ENCODE measurements at places on chromosomes 2 and 18.

- DNase-seq = no peak
Observed at GRCh38 chr2:157476953-157477709, 33.2 kb upstream of the CYTIP start.

DNA sequence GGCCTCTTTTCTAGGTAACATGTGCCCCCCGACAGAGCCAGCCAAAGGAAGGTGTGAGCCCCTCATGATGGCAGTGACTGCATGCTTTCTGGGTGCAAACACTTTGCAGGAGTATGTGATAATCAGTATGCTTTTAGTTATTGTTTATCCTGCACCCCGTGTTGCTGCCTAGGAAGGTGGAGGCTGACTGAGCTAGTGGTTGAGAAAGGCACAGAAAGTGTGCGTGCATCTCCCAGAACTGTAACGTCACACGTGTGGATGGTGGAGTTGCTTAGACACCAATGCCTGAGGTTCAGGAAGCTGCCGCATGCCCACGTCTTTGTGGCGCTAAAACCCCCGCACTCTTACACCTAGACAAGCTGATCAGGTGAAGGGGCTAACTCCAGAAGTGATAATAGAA lies 580 bp downstream of the MC2R start:
- no peak for DNase-seq

DNA sequence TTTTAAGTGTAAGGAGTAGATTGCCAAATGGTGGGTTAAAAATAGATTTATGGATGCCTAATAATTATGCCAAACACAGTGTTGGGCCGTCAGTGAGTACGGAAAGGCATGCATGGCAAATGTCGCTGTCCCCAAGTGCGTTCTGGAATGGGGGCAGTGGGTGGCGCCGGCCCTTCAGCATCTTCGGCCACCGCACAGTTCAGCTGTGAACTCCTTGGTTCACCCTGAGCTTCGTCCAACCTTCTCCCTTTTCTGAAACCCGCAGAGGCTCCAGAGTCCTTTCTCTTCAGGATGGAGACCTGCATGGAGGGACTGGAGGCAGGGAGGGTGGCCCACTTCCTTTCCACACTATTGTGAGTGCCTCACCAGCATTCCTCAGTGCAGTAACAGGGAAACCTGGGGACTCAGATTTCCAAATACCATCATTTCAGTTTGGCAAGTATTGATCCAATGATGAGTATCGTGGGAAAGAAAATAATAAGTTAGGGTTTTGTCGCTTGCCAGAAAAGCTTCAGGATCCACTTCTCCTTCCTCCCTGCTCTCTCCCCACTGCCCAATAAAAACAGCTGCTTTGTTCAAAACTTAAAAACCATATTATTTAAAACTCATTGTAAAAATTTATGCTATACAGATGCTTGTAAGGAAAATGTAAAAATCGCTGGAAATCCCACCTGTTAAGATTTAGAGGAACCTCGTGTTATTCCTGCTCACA lies 74.6 kb upstream of the TXNDC2 start:
- no peak for DNase-seq

DNA sequence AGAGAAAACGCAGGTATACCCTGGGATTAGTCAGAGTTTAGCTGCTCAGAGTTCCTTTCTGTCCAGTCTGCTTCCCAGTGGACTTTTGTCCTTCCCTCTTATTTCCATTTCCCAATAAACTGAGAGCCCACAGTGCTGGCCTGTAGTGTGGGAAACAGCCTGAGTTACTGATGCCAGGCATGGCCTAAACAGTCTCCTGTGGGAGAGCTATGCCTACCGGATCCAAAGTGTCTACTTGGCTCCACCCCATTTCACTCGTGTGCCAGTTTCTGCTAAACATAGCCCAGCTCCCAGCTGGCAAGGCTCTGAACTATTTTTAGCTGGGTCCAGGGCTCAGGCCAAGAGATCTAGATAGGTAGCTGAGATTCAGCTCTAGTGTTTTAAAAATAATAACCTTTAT lies 15.6 kb upstream of the PPP1CB start:
- no peak for DNase-seq

DNA sequence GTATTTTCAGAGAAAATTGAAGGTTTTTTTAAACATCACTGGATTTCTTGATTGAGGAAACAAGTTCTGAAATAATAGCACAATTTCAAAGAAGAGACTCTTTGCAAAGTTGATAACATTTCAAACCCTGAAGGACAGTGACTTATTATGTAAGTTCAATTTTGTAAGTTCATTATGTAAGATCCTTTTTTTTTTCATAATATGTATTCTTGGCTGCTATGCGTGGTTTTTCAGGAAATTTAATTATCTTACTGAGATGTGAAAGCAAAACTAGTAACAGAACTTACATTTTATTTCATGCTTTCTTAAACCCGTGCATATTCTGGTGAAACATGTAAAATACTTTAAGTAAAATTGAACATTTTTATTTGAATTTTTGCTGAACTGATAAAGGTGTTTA lies 65.4 kb downstream of the RIF1 start:
- DNase-seq = no peak

GRCh38 chr2:239444626-239445577 lies 44.1 kb upstream of the HDAC4 start:
- no peak for DNase-seq

DNA sequence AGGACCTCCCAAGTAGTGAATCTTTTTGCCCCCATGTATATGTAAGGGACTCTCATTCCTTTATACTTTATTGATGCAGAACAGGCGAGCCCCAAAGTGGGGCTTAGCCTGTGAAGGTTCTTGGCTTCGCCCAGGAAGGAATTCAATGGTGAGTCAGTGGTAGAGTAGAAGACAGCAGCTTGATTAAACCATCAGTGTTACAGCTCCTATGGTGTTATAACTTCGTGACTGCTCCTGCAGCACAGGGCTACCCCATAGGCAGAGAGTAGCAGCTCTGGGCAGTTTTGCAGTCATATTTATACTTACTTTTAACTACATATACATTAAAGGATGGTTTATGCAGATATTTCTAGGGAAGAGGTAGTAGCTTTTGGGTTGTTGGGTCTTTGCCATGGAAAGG lies 11.0 kb downstream of the FAM171B start:
- no peak for DNase-seq

GRCh38 chr2:72570413-72570812 lies 255.4 kb downstream of the EXOC6B start:
- no peak for DNase-seq

GRCh38 chr2:241391892-241392665 lies 36.0 kb downstream of the FARP2 start:
- no peak for DNase-seq

- DNase-seq = no peak
Observed at GRCh38 chr18:55353806-55354205, 234.2 kb downstream of the TCF4 start.

DNA sequence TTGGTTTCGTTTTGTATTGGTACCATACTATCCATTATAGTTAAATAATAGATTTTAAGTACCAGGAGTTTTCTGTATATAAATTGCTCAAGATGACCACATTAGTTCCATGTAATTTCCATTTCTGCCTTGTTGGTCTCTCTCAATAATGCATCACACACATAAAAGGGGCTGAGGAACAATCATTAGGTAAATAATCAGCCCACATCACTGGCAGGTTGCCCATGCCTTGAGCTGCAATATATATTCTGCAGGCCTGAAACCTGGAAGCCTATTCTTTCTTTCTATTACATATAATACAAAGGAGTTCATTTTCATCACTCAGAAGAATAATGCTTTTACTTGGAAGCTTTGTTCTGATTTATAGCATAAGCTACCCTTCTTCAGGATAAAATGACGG lies 616.1 kb upstream of the PKDCC start:
- DNase-seq = no peak

DNA sequence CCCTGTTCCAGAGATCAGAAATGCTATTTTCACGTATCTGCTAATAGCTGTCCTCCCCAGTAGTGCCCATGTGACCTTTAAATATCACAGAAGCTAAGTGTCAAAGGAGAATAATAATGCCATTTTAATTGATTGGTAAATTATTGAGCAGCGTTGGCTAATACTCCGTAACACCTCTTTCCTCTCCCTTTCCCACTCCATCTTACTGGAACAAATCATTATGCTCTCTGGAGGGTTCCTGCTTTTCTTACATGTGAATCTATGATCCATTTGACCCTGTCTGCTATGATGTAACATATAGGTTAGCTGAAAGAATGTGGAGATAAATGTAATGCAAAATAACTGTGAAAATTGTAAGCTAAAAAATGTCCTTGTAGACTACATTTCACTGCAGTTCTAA lies 383.6 kb upstream of the GYPC start:
- DNase-seq = no peak

GRCh38 chr2:15555760-15556193 lies 5.4 kb downstream of the NBAS start:
- DNase-seq = no peak

DNA sequence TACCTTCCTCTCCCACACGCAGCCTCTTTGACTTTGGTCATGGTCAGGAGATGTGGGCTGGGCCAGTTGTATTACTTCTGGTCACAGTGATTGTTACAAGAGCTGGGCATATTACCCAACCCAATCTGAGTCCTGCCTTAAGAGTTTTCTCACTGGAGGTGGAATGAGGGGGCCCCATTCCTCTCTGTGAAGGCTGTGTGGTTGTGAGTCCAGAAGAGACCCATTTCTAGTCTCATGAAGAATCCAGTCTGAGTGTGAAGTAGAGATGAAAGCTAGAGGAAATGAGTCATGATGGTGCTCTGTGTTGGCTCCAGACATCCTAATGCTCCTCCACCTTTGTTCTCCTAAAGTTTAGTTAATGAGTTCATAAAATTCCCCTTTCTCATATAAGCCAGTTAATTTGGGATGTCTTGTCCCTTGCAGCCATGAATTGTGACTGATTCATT lies 50.8 kb upstream of the RASGRP3 start:
- no peak for DNase-seq

DNA sequence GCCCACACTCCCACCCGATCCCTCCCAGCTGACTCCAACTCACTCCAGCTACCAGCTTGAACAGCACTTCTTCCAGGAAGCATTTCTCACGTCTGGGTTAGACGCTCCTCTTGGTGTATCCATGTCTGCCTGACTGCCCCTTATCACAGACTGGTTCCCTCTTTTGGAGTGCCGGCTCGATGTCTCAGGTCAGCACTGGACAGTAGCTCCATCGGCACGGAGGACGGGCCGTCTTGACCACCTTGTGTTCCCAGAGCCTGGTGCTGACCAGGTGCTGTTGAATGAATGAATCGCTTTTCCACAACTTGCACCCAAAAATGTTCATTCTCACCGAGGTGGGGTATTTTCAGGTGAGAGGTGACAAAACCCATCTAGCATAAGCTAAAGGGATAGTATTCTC lies 71.8 kb downstream of the LBH start:
- DNase-seq = no peak

GRCh38 chr18:23990474-23991410 lies 23.8 kb upstream of the TTC39C start:
- DNase-seq = no peak

GRCh38 chr2:69216535-69217332 lies 170.3 kb downstream of the GFPT1 start:
- no peak for DNase-seq

DNA sequence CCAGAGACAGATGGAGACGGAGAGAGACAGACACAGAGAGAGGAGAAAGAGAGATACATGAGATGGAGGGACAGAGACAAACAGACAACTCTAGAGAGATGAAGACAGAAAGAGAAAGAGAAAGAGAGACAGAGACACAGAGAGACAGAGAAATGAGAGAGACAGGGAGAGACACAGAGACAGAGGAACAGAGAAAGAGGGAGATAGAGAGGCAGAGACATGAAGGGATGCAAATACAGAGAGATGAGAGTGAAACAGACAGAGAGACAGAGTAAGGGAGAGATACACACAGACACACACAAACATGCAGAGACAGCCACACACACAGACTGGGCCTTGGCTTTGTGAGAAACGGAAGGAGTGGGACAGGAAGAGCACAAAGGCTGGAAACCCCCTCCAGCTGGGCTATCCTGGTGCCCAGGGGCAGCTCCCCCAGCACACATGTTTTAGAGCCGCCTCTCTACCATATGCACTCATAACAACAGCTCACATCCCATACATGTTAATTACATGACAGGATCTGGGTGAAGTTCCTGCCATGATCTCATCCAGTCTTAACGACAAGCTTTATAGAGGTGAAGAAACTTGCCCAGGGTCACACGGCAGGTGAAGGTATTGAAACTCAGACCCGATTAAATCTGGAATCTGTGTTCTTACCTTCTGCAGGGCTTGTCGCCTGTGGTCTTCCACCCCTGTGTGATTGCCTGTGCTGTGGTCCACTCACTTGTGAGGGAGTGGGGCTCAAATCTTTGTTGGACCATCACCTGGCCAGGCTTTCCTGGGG lies 32.4 kb downstream of the IL18R1 start:
- no peak for DNase-seq

- no peak for DNase-seq
Observed at GRCh38 chr2:102435741-102436140, 12.8 kb downstream of the IL18RAP start.

- DNase-seq = no peak
Observed at GRCh38 chr18:42545825-42546224, 569.7 kb downstream of the RIT2 start.

DNA sequence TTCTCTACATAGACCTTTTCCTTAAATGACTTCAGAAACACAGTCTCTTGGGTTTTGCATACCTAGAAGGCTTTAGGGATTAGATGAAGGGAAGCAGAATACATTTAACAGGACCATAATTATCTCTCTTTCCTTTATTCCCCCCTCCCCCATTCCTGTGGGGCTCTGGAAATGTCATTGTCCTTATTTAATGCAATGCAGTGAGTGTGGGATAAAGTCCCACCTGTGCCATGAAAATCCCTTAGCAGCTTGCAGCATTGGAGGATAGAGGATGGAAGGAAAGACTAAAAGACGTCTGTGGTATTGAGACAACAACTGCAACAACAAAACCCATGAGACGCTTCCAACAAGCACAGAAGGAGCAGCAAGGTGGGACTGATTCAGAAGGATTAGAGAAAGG lies 117.8 kb upstream of the DCC start:
- no peak for DNase-seq

DNA sequence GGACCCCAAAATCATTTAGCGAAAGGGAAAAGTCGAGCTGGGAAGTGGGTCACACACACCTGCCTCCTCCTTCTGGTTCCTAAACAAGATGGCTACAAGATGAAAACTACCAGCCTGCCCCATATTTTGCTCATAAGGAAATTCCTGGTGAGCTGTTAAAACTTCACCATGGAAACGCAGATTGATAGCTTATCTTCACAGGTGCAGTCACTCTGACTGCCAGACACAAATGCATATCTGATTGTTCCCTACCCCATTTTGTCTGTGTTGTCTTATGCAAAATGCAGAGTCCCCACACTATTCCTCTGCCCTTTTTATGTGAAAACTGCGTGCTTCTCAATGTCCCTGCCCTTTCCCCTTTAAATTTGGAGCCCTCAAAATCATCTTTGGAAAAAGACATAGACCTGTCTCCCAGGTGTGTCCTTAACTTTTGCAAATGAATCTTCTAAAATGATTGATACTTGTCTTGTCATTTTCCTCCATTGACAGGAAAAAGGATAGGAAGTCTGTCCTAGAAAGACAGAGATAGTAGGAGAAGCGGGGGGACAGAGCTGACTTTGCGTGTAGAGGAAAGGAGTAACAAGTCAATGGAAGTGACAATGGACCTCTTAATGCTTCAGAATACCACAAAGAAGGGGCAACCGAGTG lies 38.9 kb upstream of the THOC1 start:
- no peak for DNase-seq

GRCh38 chr18:33576999-33577646 lies 896 bp upstream of the ASXL3 start:
- no peak for DNase-seq

GRCh38 chr18:13992826-13993540 lies 77.6 kb upstream of the MC2R start:
- no peak for DNase-seq
